ENCODE measurements at places on chromosomes 1 and 21.

DNA sequence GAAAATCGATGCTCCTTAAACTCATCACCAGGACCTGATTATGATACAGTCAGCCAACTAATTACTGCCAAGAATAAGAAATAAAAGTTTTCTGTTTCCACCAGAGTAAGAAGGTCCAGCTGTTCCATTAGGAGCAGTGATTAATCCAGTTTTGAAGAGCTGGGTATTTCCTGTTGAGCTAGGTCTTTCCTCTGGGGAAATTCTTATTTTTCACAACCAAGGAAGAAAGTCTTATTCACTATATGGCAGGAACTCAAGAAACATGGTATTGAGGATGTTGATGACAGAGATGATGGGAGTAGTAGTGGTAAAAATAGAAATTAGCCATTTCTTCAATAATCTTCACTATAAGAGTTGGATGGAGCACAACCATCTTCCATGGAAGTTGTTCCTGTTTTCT is 374.6 kb upstream of the RUNX1 start:
- peak; percentile 66 for DNase-seq

DNA sequence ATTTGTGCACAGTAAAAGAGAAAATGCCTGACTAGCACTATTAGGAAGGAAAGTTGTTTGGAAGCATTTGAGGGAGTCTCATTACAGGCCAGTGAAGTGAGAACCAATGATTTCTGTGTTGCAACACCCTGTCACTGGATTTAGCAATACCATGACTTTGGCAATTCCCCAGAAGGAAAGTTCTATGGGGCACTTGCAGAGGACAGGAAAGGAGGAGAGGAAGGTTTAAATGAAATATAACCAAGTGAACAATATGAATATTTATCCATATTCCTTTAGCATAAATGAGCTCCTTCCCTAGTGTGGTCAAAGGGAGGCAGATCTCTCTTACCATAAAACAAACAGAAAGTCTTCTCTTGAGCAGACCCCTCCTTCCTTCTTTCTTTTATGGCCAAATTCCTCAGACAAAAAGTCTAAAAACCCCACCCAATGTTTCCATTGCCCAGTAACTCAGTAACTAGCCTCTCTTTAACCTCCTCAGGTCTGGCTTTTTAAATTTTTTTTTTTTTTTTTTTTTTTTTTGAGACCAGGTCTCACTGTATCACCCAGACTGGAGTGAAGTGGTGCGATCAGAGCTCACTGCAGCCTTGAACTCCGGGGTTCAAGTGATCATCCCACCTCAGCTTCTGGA is 5.5 kb downstream of the TLR5 start:
- DNase-seq = peak; percentile 38

DNA sequence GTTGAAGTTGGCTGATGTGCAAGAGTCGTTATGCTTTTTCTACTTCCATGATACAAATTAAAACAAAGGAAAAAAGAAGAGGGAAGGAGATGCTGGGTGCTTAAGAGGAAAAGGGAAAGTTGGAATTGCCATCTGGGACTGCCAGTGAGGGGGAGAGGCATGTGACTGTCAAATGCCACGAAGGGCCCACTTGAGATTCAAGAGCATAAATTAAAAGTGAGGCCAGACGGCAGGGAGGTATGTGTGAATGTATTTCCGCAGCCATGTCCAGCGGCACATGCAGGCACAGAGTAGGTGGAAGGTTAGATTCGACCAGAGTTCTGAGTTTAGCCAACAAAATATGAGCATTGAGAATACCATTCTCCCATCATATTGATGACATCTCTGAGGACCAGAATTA is 32.0 kb downstream of the NFASC start:
- no peak for DNase-seq

- DNase-seq = no peak
These were observed 14.4 kb downstream of the HLX start for GRCh38 chr1:220893701-220894024.

GRCh38 chr1:94603663-94604062 is 62.1 kb upstream of the F3 start:
- DNase-seq = no peak

- DNase-seq = no peak
These were observed 38.6 kb downstream of the TFF3 start for GRCh38 chr21:42276526-42277154.

DNA sequence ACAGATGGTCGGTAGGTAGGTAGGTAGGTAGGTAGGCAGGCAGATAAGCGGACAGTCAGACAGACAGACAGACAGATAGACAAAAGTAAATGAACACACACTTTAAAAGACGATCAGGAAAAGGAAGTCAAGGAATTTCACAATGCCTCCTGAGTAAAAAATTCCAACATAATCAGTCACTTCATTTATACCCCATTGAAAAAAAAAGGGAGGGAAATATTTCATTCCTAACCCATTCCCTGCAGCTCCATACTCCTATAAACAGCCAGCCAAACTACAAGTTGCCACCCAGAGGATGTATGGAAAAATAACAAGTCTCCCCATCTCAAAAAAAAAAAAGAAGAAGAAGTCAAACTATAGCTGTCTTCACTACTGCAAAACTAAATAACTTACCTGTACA is 43.4 kb downstream of the ZZZ3 start:
- peak; percentile 58 for DNase-seq

DNA sequence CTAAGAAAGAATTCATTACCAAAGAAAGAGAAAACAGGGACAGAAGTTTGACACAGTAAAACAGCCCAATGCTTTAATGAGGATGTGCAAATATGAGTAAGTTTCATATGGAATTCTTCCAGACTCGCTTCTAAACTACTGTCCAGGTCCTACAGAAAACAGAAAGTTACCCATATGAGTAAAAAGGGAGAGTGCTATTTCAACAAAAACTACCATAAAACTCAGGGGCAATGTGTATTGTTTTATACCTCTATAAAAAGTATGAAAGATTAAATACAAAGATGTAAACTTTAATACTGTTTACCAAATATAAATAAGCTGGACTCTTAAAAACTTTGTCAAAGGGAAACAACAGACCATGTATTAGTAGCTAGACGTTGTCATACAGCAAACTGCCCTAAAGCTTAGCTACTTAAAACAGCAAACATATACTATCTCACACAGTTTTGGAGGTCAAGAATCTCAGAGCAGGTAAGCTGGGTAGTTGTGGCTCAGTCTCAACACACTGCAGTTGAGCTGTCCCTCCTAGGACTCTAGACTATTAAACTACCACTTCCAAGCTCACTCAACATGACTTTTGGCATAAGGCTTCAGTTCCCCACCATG is 174.9 kb downstream of the COP1 start:
- DNase-seq = no peak

- DNase-seq = no peak
These were observed 31.9 kb downstream of the WNT9A start for GRCh38 chr1:227915564-227916553.

DNA sequence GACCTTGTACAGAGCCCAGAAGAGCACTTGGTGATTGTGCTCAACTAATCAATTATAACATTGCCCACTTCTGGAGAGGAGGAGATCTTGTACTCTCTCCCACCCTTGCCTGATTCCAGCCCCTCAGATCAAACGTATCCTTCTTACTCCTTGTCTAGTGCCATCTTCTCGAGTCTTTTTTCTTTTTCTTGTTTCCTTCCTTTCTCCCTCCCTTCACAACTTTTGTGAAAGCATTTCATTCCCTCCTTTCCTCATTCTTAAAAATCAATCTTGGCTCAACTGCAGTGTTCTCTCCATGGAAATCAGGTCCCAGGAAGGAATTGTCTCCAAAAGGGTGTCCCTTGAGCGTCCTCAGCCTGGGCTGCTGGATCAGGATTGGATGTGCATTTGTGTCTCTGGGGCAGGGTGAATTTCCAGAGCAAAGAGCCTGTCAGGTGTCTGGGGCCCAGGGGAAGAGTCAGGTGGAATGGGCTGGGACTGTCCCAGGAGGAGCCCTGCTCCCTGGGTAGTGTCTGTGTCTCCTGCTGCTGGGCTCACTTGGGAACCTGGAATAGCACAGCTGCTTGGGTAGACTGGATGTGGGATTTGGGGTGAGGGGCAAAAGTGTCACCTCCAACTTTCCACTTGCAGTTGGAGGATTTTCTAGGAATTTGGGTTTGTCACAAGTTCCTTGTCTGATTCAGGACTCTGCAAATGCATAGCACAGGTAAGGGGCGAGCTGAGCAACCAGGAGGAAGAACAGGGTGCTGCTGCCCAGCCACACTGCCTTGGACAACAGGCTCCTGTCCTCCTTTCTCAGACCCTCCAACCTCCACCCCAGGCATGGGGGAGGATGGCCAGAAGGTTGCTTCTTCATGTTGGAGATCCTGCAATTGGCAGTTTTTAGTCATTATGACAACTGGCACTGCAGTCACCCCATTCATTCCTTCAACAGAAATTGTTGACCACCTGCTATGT is 3.3 kb downstream of the SOX13 start:
- no peak for DNase-seq

DNA sequence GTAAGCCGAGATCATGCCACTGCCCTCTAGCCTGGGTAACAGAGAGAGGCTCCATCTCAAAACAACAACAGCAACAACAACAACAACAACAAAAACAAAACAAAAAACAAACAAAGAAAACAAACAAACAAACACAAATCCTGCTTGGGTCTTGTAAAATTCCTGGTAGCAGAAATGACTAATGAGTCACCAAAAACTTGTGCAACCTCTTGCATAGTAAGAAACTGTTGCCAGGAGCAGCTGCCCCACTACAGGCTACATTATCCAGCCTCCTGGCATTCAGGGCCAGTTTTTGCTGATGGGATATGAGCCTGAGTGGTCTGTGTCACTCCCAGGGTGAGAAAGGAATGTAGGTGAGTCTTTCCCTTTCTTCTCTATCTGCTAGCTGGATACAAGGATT is 245.4 kb downstream of the TNR start:
- DNase-seq = no peak

- DNase-seq = no peak
These were observed 46.2 kb upstream of the PRRX1 start for GRCh38 chr1:170617591-170618330.

Measured in fibroblast of skin of left biceps (primary cell).